ENCODE measurements at places on chromosomes 12 and 14.
A peak's percentile ranks its signal among the peaks of the same experiment; 100 is the strongest.

DNA sequence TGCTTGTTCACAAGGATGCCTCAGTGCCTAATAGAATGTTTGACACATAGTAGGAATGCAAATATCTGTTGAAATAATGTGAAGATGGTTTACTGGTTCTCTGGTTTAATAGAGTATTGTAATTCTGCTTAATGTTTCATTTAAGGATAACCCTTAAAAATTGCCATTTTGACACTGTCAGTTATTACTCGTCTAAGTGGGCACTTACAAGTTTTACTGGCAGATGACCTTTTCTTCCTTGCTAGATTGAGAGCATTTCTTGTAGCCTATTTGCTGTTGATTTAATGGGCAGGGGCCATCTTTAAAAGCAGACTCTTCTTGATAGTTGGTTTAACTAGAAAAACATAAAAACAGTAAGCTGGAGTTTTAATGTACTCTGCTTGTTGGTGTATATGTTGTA lies 1.9 kb downstream of the TMEM263 start:
- no peak for DNase-seq

- DNase-seq = no peak
Measured at GRCh38 chr12:42097971-42098370, 46.7 kb downstream of the GXYLT1 start.

DNA sequence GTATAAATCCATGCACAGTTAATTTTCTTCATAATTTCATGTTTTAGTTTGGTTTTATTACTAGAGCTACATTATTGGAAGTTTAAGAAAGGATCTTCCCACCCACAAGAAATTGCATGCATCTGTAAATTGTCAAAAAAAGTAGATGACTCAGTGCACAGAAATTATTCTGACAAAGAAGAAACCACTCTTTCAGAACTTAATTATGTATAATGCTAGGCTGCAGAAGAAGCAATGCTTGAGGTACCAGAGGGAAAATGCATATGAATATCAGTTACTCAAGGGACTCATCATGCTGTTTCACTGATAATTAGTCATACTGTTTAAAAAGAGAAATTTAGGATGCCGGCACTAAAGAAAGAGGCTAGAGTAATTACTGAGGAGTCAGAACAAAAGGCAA lies 147.0 kb downstream of the SLC16A7 start:
- DNase-seq = peak; percentile 50

DNA sequence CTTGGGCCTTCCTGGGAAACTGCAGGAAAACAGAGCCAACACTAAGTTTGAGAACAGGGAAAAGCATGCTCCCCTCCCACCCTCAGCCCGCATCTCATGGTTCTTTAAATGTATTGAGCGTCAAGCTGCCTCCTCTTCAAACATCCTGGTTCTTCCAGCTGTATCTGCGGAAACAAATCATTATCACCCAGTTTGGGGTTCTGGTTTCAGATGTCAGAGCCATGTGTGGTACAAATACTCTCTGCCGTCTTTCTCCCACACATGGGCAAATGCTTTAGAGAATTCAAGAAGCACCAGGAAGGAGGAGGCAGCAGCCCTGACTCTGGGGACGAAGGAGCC lies 29.1 kb downstream of the JDP2 start:
- no peak for DNase-seq

DNA sequence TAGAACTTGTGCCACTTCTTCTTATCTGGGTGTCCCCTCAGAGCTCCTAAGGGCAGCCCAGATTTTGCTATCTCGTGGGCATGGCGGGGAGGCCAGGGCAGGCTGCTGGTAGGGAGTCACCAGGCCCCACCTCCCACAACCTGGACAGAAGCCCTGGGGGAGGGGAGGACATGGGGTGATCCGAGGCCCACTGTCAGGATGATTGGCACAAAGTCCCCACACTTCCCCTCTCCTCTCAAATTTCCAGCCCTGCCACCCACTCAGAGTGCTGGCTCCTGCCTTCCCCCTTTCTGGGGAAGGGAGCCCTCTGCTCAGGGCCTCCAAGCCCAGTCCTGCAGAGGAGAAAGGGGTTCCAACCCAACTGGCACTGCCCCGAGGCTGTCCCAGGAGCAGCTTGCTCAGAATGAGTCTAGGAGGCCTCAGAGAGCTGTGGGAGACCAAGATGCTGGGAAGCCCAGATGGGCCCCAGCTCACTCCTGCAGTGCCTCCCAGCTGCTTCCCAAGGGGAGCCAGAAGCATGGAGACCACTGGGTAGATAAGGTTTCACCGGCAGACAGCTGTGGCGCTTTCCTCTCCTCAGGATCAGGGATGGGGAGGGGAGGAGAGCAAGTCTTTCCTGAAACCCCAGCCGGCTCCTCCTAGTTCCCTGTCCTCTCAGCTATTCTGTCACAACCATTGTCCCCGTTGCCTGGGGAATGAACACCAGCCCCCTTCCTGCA lies 82.8 kb downstream of the B4GALNT3 start:
- DNase-seq = no peak

- no peak for DNase-seq
Measured at GRCh38 chr12:84601483-84601882, 311.1 kb downstream of the SLC6A15 start.

DNA sequence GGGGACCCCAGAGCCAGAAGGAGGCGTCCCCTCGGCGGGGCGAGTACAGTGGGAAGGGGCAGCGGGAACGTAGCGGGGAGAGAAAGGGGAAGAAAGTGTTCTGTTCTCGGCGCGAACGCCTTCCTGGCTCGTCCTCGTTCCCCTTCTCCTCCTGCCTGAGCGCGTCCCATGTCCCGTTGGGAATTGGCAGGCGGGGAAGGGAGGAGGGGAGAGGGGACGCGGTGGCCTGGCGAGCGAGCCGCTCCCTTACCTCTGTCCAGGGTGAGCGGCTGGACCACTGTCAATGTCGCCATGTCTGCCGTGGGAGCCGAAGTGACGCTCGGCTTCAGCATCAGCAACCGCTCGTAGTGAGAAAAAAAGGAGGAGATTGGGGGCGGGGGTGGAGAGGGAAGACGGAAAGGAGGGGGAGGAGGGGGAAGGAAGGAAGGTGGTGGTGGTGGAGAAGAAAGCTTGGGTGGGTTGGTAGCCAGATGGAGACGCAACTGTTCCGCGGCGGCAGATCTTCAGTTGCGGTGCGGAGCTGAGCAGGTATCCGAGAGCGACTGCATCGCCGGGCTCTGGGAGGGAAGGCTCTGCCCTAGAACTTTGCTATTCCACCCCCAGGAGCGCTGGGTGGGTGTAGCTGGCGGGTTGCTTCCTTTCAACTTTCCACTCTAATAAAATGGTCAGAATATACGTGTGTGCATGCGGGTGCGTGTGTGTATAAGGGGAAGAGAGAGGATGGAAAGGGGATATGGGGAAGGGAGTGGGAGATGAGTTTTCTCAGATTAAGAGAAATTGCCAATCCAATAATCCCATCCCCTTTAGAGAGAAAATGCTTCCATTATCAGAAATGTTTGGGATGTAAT lies at the start of gene LIN7A:
TSS of gene LIN7A (minus strand) at position 544 of the 848 bp plus-strand sequence. CDS start at position 332, 212 bp downstream.
- no peak for DNase-seq

DNA sequence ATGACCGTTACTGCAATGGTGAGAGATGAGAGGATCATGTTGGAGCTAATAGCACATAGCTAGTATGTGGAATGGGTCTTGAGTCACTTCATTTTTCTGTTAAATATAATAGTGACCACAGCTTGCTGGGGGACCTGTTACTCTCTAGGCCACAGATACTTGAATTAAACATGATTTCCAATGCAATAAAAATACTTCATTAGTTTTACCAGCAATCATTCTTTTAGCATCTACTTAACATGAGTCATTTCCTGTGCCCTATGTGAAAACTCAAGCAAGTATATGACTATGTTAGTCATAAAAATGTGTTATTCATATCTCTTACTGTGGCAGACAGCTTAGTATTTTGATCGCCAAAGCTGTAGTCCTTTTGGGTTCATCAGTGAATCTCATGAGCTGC lies 798.8 kb downstream of the SLC16A7 start:
- peak; percentile 71 for DNase-seq

- DNase-seq = no peak
Measured at GRCh38 chr12:124308741-124309140, 13.8 kb downstream of the RFLNA start.

- DNase-seq = no peak
Measured at GRCh38 chr14:60865378-60866127, 115.3 kb downstream of the TRMT5 start.

- DNase-seq = no peak
Measured at GRCh38 chr14:99576761-99577705, 27.0 kb downstream of the CCDC85C start.

DNA sequence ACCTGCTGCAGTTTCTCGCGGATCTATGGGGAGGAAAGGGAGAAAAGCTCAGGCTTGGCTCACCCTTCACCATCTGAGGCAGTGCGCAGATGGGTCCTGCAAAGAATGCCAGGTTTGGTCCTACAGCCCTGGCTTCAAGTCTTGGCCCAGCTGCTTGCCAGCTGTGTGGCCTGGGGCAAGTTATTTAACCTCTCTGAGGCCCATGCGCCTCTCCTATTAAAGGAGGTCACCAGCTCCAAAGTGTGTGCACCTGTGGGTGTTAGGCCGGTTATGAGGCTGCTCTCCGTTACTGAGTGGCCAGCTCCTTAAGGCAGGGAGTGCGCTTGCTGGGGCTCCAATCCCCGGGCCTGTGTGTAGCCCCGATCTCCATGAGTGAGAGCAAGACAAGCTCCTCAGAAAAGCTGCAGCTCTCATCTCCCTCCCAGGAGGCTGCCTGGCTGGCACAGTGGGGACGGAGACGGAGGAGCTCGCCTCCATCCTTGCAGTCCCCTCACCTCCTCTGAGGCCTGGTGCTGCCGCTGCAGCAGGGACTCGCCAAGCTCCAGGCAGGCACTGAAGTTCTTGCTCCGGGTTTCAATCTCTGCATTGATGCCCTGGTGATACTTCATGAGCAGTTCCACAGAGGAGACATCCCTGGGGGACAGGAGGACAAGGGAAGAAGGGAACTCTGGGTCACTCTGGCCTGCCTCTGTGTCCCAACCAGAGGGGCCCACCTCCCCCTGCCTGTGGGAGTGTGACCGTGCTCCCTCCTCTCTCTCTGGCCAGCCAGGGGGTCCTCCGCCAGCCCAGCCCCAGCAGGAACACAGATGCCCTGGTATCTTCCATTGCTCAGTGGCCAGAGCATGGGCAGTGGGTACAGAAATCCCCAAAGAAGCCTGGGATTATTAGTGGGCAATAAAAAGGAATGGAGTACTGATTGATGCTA lies 65.1 kb downstream of the PLEKHG3 start:
- no peak for DNase-seq

DNA sequence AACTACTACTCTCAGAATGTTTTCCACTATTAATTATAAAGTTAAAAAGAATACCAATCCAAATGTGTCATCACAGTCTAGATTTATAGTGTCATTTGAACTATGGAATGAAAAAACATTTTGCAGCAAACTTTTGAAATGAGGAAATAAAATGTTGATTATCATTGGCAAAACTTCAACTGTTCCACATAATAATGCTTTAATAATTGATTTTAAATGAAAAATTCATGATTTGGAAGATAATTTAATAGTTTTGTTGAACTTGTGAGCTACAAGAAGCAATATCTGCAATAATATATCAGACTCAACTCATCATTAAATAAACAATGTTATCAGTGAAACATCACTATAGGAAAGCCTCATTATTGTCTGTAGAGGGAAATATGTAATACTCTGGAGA lies 48.2 kb upstream of the DCN start:
- no peak for DNase-seq

All from AG04449 (cell line).